ENCODE measurements at places on chromosomes 16 and 17.

GRCh38 chr16:85528528-85529387 is 84.4 kb upstream of the GSE1 start:
- DNase-seq: no peak

GRCh38 chr16:73145166-73145880 is 97.4 kb upstream of the ZFHX3 start:
- no peak for DNase-seq

DNA sequence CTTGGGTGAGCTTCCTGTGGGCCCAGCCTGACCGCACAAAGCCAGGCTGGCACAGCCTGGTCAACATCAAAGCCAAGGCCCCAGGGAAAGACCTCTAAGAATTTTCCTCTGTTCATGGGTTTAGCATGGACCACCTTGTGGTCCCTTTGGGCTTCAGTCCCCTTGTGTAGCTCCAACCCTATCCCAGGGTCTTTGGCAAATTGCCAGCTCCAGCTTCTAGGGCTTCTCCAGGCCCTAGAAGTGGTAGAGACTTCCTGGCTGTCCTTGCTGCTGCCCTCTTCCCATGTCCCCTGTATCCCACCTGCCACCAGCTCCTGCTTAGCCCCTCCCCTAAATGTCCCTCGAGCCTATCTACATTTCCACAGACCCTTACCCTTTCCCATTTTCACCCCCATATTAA is 9.7 kb upstream of the ITGA3 start:
- DNase-seq: no peak

- DNase-seq: peak; percentile 48
These were observed 34.7 kb upstream of the ENPP7 start for GRCh38 chr17:79695797-79696609.

DNA sequence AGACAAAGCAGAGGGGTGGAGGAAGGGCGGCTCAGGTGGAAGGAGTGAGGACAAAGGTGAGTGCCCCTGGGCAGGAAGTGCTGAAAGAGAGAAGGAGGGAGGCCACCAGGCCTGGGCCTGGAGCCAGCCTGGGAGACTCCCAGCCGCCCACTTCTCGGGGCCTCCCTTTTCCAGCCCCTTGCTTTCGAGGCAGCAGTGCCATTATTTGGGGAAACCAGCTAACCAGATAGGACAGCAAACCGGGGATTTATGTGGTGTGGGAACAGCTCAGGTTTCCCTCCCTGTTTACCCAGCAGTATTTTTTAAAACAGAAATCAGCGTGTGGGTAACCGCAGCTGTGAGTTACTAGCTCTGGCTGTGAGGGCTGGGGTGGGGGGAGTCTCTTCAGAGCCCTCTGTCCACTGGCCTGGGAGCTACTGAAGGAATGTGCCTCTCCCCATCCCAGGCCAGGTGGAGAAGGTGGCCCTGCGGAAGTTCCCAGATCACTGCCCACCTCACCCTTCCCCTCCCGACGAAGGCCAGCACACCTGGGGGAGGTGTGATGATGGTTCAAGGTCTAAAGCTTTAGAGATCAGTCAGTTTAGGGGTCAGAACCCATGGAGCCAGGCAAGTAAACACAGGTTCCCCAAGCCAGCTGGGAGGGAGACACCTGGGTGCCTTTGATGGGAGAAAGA is 8.4 kb upstream of the MEOX1 start:
- DNase-seq: no peak

GRCh38 chr16:49010396-49010795 is 271.2 kb downstream of the CBLN1 start:
- DNase-seq: peak; percentile 34

- DNase-seq: peak; percentile 22
These were observed 6.7 kb upstream of the GAST start for GRCh38 chr17:41705271-41705991.

DNA sequence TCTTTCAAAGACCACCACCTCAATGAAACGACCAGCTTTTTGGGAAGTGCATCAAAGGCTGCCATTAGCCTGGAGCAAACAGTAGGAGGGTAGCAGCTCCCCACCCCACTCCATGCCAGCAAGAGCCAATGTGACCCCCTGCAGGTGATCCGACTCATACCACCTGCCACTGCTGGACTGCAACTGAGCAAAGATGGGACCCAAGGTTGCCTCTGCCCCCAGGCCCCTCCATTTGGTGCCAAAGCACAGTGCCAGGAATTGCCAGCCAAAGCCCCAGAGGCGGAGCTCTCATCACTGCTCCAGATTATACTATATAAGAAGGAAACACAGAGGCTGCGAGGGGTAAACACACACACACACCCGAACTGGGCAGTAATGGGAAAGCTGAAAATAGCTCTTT is 8.3 kb downstream of the PITPNM3 start:
- no peak for DNase-seq

DNA sequence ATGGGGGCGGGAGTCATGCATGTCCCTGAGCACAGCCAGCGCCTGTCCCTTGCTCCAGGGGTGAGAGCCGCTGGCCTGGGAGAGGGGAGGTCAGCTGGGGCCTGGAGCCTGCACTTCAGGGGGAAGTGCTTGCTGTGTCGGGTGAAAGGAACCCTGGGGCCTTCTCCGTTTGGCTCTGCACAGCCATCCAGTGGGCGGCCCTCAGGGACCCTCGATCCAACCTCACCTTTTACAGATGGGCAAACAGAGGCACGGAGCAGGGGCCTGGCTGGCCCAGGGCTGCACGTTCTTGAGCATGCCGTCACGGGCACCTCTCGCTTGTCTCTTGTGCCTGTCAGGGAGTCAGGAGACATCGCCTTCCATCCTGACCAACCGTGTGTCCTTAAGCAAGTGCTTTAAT is 1.8 kb downstream of the SNX20 start:
- DNase-seq: no peak

DNA sequence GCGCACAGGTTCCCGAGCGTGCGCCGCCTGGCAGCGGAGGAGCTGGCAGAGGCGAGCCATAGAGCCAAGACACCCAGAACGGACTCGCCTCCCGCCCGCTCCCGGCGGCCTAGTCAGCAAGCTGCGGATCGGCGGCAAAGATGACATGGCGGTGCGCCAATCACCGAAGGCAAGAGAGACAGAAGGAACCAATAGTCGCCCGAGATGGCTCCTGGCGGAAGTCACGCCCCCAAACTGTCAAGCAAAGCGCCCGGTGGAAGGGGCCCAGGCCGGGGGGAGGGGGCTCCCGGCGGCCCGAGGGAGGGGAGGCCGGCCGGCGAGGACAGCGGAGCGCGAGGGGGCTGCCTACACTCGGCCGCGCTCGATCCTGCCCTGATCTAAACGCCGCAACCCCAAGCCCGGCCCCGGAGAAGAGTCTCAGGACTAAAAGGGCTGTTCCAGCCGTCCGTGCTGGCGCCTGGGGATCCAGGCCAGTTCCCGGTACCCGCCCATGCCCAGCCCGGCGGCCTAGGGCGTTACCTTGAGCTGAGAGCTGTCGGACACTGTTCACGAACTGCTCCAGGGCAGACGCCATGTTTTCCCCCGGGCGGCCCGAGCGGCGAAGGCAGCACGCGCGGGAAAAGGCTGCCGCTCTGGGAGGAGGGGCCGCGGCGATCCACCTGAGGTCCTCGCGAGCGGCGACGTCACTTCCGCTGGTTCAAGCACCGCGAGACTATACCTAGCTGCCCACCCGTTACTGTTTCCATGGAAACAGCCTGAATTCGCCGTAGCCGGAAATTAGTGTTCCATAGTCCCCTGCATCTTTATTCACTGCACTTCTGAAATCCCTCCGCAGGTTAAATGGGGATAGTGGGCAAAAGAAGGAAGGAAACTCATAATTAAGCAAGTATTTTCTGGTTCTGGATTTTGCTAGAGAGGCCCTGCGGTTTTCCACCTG is at the start of gene COPS3:
TSS of gene COPS3 (minus strand) at position 634 of the 937 bp plus-strand sequence. CDS start at position 574, 60 bp downstream.
- peak; percentile 97 for DNase-seq

GRCh38 chr16:67396159-67397035 is 3.1 kb upstream of the TPPP3 start:
- DNase-seq: peak; percentile 91

GRCh38 chr16:2152695-2153506 is 2.7 kb upstream of the TRAF7 start:
- peak; percentile 17 for DNase-seq

DNA sequence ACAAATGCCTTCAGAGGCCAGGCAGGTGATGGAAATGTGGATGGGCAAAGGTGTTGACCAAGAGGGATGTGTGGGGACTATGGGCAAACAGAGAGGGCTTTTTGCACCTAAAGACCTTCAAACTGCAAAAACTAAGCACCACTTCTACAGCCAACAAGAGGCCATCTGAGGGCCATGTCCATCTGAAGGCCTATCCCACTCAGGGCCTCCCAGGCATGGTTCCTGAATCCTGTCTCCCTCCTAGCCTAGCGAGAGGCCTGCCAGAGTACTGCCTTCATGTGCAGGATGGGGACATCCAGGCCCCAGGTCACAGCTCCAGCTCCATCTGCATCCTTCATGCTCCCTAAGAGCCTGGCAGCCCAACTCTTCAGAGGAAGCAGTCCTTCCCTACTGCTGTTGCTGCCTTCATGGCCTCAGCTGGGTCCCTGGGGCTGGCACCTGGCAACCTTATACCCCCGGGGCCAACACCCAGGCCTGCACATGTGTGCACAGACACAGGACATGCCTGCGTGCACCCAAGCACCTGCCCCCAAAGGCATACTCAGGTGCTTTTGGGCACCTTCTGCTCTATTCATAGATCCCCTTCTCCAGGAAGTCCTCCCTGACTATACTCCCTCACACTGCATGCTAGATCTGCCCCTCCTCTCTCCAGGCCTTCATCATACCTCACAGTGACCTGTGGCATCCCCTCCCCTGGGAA is 95.2 kb downstream of the C16orf78 start:
- DNase-seq: no peak

GRCh38 chr17:8674344-8675305 is 44.1 kb upstream of the MYH10 start:
- peak; percentile 50 for DNase-seq

- peak; percentile 72 for DNase-seq
These were observed 180.6 kb downstream of the COPRS start for GRCh38 chr17:31678431-31678830.

DNA sequence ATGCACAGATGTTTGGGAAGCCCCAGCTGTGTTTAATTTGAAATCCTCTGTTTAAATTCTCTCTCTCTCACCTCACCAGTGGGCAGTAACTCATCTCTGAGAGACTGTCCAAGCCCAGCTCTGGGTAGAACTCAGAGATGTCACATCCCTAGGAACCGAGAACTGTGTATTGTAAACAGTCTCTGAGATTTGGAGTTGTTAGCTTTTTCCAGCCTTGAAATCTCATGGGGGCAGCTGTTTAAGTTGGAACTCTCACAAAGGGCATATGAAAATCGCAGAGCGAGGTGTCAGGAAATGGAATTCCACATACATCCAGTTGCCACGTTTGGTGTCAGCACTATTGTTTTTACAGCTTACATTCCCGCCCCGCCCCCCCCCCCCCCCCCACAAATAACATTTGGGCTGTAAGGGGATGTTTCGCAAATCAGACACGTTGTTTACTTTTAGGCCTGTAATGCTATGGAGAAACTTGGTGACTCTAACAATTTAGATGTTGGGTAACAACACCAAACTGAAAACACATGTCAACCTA is 34.3 kb downstream of the VPS35L start:
- DNase-seq: peak; percentile 63

DNA sequence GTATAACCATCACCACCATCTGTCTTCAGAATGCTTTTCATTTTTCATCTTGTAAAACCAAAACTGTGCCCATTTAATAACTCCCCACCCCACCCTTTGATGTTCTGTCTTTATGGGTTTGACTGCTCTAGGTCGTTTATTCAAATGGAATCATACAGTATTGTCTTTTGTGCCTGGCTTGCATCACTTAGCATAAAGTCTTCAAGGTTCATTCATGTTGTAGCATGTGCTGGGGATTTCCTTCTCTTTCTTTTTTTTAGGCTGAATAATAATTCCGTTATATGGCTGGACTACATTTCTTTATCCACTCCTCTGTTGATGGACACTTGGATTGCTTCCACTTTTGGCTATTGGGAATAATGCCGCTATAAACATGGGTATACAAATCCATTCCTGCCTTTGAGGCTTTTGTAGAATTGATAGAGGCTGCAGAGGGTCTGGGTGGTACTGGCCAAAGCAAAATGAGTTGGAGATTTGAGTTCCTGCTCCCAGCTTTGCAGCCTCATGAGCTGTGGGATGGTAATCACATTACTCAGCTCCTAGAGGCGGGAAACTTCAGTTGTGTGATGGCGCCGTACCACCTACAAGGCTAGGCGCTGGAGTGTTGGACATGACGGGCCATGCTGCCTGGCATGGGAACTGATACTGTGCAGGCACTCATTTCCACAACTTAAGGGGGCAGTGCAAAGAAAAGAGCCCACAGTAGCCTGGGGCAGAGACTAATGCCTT is 64.8 kb downstream of the CLEC16A start:
- DNase-seq: no peak

- DNase-seq: no peak
These were observed 12.0 kb upstream of the RPL13 start for GRCh38 chr16:89548344-89549006.
